ENCODE measurements at places on chromosomes 7 and 10.

DNA sequence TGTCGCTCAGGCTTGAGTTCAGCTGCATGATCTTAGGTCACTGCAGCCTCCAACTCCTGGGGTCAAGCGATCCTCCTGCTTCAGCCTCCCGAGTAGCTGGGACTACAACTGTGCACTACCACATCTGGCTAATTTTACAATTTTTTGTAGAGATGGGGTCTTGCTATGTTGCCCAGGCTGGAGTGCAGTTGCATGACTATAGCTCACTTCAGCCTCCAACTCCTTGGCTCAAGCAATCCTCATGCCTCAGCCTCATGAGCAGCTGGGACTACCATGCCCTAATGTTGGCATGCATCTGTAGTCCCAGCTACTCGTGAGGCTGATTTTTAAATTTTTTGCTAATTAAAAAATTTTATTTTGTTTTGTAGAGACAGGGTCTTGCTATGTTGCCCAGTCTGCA is 101.9 kb upstream of the NPTX2 start:
- no peak for DNase-seq

DNA sequence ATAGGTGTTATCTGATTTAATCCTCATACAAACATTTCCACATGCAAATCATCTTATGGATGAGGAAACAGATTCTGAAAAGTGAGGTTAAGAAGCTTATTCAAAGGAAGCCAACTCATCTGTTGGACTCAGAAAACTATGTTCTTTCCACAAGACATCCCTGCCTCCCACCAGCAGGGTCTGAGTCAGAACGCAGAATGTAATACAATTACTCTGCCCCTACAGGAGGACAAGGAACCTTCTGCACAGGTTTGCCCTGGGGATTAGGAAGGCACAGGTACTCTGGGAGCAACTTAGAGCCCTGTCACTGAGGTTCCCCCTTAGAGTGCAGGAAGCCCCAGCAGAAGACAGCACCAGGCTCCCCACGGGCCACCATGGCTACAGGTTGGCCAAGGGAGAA is 255.7 kb downstream of the TNS3 start:
- no peak for DNase-seq

DNA sequence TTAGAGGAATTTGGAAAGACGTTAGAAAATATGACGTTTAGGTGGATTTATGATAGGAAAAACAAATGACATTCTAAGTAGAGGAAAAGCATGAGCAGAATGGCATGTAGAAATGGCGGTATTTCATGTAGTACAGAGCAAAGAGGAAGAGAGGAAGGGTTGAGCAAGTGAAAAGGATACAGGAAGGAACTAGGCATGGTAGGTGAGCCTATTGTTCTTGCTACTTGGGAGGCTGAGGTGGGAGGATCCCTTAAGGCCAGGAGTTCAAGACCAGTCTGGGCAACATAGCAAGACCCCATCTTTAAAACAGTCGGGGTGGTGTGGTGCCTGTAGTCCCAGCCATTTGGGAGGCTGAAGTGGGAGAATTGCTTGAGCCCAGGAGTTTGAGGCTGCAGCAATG is 1.2 kb downstream of the GTPBP10 start:
- no peak for DNase-seq

DNA sequence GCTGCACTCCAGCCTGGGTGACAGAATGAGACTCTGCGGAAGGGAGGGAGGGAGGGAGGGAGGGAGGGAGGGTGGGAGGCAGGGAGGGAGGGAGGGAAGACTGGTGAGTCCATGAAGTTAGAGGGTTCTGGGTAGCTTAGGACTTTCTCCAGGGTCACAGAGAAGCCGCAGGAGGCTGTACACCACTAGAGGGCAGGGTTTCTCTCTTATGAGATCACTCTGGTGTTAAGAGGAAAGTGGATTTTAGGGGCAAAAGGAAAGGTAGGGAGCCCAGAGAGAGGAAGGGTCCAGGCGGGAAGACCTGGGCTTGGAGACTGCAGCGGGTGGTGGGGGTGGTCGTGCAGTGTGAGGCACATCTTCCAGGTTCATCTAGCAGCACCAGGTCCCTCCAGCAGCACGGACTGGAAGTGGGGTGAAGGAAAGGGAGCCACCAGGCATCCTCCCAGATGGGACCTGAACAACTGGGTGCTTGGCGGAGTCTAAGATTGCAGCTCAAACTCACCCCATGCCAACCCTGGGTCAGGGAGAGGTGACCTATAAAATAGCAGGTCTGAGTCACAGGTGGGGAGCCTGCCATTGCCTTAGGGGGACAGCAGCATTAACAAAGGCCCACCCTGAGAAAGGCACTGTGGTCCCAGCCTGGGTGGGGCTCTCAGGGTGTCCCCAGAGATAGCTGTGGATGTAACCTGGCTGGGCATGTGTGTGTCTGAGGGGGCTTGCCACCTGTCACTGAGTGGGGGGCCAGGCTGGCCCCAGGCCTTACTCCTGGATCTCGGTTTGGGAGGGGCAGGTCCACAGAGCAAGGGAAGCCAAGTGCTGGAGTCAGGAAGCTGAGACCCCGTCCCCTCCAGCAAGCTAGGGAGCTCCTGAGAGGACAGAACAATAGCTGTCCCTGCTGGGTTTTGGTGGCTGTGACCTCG is 48.5 kb upstream of the SLC29A3 start:
- no peak for DNase-seq

DNA sequence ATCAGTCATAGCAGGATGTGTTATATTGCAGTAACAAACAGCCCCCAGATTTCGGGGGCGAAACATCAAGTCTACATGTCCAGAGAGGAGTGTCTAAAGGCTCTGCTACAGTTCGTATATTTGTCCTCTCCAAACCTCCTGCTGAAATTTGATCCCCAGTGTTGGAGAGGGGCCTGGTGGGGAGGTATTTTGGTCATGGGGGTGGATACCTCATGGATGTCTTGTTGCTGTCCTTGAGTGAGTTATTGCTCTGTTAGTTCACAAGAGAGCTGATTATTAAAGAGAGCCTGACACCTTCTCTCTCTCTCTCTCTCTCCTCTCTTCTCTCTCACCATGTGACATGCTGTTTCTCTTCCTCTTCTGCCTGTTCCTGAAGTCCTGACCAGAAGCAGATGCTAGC is 343.7 kb downstream of the TCERG1L start:
- DNase-seq: no peak

DNA sequence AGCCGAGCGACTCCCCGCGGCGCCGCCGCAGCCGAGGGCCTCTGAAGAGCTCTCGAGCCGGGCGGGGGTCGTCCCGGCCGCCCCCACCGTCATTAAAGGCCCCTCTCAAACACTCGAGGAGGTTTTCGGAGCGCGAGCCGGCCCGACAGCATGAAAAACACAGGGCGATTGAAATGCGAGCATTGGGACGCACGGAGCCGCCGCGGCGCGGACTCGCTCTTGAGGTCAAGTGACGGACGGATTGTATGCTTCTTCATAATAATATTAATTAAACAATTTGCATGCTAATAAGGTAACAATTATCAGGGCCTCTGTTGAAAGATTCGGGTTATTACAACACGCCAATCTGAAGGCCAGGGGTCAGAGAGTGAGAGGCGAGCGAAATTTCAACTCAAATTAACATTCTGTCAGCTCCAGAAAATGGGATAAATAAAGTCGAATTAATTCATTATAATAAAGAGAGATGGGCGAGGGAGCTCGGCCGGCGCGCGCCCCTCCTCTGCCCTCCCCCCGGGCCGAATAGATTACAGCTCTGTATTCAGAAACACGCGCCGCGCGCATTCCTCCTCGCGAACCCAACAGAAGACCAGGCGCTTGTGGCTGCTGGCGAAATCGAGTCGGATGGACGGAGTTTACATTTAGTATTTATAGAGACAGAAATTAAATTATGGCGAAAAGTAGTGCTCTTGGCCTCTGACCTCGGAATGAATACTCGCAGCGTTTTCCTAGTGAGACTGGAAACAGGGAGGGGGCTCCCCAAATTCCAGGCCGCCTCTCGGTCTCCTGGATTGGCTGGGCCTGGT is 2.1 kb upstream of the UNCX start:
- no peak for DNase-seq

DNA sequence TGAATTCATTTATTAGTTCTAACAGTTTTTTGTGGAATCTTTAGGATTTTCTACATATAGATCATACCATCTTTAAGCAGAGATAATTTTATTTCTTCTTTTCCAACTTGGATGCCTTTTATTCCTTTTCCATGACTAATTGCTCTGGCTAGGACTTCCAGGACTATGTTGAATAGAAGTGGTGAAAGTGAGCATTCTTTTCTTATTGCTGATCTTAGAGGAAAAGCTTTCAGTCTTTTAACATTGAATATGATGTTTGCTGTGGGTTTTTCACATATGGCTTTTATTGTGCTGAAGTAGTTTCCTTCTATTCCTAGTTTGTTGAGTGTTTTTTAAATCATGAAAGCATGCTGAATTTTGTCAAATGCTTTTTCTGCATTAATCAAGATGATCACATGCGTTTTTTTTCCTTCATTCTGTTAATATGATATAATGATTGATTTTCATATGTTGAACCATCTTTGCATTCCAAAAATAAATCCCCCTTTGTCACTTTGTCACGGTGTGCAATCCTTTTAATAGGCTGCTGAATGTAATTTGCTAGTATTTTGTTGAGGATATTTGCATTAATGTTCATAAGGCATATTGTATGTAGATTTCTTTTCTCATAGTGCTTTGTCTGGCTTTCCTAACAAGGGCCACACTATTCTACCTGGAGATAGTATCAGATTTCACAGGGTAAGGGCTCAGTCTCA is 92.9 kb downstream of the ZNF467 start:
- no peak for DNase-seq

DNA sequence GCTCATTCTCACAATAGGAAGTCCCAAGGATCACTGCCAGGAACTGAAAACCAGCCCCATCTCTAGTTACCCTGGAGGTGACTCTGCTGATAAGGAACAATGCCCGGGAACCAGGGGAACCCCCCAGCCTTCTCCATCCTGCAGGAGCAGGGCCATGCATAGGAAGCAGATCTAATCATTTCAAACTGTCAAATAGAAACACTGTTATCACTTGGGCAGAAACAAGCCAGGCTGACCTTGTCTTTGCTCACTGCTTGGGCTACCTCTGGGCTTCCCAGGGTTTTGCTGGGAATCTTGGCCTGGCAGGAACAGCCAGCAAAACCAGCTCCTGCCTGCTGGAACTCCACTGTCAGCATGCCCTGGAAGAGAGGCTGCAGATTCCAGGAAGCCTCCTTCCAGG is 114.1 kb downstream of the RNF216 start:
- no peak for DNase-seq

- DNase-seq: no peak
These were observed 121.5 kb downstream of the SRPK2 start for GRCh38 chr7:105267244-105267643.

Measured in CD4-positive, alpha-beta T cell treated with Interleukin-15 for 1 hour (primary cell).